ENCODE measurements at places on chromosomes 6 and 20.

GRCh38 chr20:38108986-38109541, 56.0 kb downstream of the TGM2 start:
- DNase-seq, result no peak

GRCh38 chr20:47392721-47393073, 36.2 kb upstream of the ZMYND8 start:
- DNase-seq, result no peak

GRCh38 chr6:28693751-28694443, 168.2 kb downstream of the GPX5 start:
- DNase-seq, result no peak

- DNase-seq, result no peak
These were observed 885 bp upstream of the GZF1 start for GRCh38 chr20:23361119-23361475.

GRCh38 chr6:81623106-81623759, 129.2 kb downstream of the TENT5A start:
- DNase-seq, result no peak

DNA sequence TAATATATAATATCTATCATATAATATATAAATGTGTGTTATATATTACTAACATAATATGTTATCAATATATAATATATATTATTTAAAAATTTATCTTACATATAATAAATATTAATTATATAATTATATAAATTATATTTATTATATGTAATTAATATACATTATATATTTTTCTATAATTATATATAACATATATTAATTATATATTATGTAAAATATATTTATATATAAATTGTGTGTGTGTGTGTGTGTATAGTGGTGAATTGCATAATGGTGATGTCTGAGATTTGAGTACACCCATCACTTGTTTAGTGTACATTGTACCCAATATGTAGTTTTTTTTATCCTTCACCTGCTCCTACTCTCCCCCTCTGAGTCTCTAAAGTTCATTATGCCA, 205.9 kb upstream of the KCNG1 start:
- DNase-seq, result no peak
